ENCODE measurements at places on chromosomes 12 and 14.

DNA sequence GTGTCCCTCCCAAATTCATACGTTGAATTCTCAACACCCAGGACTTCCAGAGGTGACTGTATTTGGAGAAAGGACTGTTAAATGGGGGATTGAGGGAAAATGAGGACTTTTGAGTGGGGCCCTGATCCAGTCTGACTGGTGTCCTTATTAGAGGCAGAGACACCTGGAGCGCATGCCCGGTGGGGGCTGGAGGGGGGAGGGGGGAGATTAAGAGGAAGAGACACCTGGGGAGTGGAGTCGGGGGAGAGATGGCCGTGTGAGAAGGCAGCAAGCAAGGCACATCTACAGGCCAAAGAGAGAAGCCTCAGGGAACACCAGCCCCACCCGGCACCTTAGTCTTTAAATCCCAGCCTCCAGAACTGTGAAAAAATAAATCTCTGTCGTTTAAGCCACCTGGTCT lies 209.7 kb downstream of the SLC41A2 start:
- DNase-seq = no peak

DNA sequence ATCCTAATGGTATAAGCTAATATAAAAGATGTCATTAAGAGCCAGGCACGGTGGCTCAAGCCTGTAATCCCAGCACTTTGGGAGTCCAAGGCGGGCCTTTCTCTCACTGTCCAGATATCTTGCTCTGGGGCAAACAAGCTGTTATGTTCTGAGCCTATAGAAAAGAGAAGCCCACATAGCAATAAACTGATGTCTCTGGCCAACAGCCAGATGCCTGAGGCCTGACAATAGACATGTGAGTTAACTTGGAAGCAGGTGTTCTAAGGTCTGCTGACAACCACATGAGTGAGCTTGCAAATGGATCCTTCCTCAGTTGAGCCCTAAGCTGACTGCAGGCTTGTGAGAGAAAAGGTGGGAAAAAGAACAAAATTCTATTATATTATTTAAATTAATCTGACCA lies 25.0 kb downstream of the YAF2 start:
- DNase-seq = no peak

DNA sequence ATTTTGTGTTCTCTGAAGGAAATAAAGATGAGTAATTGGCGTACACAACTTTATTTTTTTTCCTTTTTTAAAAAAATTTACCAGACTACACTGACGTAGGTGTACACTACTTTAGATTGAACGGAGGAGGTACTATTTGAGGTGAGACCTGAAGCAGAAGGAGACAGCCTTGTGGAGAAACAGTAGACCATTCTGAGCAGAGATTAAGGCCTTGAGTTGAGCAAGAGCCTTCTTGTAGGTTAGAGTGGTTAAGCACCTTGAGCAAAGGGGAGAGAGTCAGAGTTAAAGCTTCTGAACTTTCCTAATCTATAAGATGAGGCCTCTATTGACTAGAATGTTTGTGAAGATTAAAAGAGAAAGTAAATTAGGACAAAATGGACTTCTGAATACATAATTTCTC lies 2.5 kb downstream of the LEMD3 start:
- no peak for DNase-seq

DNA sequence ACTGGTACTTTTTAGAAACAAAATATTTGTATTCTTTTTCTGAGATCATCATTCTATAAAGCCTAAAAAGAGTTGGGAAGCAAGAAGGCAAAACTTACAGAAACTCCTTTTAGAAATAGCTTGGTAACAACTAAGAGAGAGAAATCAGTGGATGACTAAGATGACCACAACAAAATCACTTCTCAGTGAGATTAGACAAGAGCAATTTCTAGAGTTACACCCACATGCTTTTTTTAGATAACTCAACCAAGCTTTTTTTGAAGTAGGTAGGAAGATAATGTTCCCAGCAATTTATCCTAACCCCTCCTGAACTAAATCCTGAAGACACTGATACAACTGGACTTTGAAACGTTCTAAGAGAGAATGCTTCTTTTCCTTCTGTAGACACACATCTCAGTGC lies 576.4 kb downstream of the SLC6A15 start:
- DNase-seq = no peak

DNA sequence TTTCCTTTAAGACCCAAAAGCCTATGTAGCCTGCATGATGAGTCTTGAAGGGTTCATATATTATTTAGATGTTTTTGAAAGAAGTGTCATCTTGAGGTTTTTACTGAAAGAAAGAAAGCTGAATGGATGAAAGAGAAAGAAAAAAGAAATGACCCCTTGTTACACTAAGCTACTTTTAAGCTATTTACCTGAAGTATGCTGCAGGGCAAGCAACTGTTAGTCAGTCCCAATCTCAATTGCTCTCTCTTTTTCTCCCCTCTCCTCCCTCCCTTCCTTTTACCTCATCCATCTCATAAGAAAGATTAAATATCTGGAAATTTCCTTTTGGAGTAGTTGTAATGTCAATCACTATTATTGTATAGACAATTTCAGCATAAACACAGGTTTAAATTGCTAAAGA lies 512.4 kb downstream of the TMTC2 start:
- no peak for DNase-seq

GRCh38 chr12:87230441-87230840 lies 798.8 kb downstream of the C12orf50 start:
- DNase-seq = no peak

GRCh38 chr12:40646911-40647310 lies 45.3 kb upstream of the CNTN1 start:
- no peak for DNase-seq

- no peak for DNase-seq
Observed at GRCh38 chr14:81392976-81393643, 7.0 kb downstream of the STON2 start.

DNA sequence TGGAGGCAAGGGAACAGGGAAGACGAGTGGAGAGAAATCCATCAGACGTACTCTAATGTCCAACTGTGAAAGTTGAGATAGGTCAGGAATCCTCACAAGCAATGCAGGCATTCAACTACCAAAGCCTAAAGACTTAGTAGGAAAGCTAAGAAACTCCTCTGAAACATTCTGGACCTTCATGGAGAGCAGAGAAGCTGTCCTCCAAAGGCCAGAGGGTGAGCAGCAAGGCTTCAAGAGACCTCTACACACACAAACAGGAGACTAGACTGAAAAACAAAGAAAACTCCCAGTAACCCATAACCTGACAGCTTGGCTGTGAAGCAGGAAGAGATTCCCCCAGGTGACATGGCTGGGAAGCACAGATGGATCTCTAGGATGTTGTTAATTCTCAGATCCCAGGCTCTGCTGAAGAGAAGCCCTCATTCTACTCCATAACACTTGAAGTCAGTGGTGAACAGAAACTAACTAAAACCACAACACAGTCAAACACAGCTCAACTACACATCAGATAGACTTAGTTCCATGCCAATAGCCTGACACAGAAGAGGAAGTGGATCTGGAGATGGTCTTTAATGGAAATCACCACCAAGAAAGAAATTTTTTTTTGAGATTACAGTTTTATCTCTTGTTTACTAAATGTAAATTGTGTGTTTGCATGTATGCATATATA lies 23.2 kb upstream of the LYZ start:
- no peak for DNase-seq

- DNase-seq = no peak
Observed at GRCh38 chr14:105475269-105476096, 862 bp downstream of the CRIP2 start.

- no peak for DNase-seq
Observed at GRCh38 chr14:104474495-104475213, 104.9 kb upstream of the C14orf180 start.

All from GM18507 (cell line).